Activated CD4-positive, alpha-beta T cell treated with anti-CD3 and anti-CD28 coated beads, Interleukin-2, amount 10 ng/mL, durations not matched to agents 24 days and 14 days (primary cell): ENCODE measurements at places on chromosomes 3 and 15. TPM values are rescaled to one million over a fixed set of nuclear protein-coding genes. Genes with fewer than 3 reads are reported as not detected.

RFT1 gene
- total RNA-seq, result 47.4 and 47.6 TPM in 2 replicates

GRCh38 chr3:124627501-124627908 lies 102.7 kb upstream of the UMPS start:
- no peaks in the 10 kb centered on the region for H3K36me3 ChIP-seq
- H3K27me3 ChIP-seq, result peaks cover 43% of the 10 kb centered on the region
- H3K27ac ChIP-seq, result no peak overlapping the region

DNA sequence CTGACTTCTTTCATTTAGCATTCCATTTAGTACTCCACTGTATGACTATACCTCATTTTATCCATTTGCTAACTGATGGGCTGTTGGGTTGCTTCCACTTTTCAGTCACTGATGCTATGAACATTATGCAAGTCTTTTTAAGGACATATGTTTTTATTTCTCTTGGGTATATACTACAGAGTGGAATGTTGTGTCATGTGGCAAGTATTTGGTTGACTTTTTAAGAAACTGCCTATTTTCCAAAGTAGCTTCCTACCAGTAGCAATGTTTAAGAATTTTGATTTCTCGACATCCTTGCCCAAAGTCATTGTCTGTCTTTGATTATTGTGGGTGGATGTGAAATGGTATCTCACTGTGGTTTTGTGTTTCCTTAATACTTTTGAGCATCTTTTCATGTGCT lies 110.1 kb upstream of the TPM1 start:
- DNase-seq, result no peak
- peaks cover 21% of the 10 kb centered on the region for H3K27me3 ChIP-seq
- no peak overlapping the region for H3K4me3 ChIP-seq
- no peak overlapping the region for H3K27ac ChIP-seq

- H3K36me3 ChIP-seq, result no peaks in the 10 kb centered on the region
- peaks cover 8% of the 10 kb centered on the region for H3K4me1 ChIP-seq
- DNase-seq, result no peak
- H3K27me3 ChIP-seq, result peaks cover 42% of the 10 kb centered on the region
- no peak overlapping the region for H3K4me3 ChIP-seq
Observed at GRCh38 chr3:87798567-87798947, 260.2 kb downstream of the CGGBP1 start.

DNA sequence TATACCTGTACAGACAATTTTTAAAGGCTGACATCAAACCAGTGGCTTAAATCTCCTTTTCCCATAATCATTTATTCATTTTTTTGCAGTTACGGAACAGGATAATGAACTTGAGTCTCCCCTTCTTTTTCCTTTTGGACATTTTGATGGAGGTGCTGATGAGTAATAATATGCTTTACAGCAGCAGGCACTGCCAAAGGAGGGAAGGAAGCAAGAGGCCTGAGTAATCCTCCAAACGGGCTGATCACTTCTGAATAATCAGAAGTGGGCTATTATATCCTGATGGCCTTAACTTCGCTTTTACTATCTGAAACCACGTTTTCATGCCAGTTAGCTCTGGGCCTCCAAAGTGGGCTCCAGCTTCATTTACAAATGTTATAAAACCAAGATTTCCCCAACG lies 527.2 kb downstream of the FOXP1 start:
- peaks cover 72% of the 10 kb centered on the region for H3K4me1 ChIP-seq
- no peaks in the 10 kb centered on the region for H3K27me3 ChIP-seq
- no peak for DNase-seq
- peaks cover 64% of the 10 kb centered on the region for H3K36me3 ChIP-seq
- peak overlapping the region; percentile 62 for H3K27ac ChIP-seq
- H3K4me3 ChIP-seq, result no peak overlapping the region

SUSD5 gene
- total RNA-seq, result not detected in 2 replicates

DNA sequence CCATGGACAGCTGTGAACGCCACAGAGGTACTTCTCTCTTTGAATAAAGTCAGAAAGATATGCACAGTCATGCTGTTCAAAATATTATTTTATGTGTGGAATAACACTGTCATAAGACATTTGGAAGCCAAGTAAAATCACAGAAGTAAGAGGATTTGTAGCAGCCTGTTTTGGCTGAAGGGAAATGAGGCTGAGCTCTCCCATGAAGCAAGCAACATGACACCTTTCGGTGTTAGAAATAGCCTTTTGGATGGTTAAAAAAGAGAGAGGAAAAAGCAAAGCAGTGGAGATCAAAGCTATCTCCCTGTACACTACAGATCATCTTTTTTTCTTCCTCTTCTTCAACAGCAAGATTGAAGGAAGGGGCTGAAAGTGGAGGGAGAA lies 755.3 kb downstream of the ROBO1 start:
- peaks cover 3% of the 10 kb centered on the region for H3K27me3 ChIP-seq
- no peak overlapping the region for H3K27ac ChIP-seq
- DNase-seq, result no peak
- no peaks in the 10 kb centered on the region for H3K4me1 ChIP-seq
- H3K4me3 ChIP-seq, result no peak overlapping the region

DNA sequence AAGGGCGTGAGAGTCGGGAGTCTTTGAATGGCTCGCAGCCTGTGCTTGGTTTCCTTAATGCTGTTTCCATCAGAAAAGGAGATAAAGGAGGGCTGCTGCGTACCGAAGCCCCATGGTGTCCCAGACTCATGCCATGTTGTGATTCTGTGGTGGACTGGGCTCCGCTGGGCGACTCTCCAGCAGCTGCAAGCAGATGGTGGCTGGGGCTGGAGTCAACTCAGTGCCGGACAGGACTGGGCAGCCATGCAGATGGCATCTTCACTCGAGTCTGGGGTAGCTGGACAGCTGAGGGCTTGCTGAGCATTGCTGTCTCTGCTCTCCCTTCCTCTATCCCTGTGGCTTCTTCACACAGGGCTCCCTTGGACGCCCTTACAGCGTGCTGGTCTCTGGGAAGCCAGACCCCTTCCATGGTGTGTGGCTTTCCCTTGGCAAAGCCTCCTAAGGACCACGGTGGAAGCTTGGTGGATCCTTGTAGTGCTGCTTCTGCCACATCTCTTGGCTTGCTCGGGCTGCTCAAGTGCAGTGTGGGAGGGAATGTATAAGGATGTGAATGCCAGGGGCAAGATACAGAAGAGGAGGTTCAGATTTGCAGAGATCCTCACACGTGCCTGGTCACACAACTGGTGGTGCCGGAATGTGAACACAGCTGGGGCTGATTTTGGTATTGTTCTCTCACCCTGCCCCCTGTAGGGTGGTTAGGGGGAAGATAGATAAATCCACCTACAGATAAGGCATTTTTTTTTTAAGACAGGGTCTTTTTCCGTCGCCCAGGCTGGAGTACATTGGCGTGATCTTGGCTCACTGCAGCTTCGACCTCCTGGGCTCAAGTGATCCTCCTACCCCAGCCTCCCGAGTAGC lies 9.0 kb downstream of the NIPA1 start:
- H3K27me3 ChIP-seq, result no peaks in the 10 kb centered on the region
- H3K27ac ChIP-seq, result no peak overlapping the region

QTRT2 gene
- 50.5 and 55.3 TPM in 2 replicates for total RNA-seq

DNA sequence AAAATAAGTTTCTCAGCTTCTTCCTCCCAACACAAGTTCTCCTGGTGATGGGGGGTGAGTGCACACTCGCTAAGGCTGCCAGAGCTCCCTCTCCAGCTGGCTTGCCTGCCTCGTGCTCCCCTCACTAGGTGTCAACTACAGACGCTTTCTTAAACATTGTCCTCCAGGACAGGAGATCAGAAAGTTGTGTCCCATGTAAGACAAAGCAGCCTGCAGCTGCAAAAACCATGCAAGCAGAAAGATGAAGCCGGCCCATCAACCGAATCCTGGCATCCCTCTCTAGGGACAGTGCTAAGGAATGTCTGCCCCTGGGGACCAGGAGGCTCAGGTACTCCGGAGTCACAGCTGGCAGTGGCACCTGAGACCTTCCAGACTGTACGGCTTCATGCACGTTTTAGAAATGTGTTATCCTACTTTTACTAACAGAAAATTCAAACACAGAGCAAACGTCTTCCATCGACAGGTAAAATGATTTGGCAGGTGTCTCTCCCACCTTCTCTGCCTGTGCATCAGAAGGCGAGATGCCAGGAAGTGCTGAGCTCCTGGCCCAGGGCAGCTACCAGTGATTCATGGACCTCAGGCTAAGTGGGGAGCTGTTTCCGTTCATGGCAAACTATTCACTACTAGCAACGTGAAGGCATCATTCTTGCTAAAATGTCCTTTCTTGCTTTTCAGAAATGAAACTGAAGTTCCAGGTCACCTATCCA lies 246.1 kb downstream of the ADAMTS17 start:
- H3K27me3 ChIP-seq, result no peaks in the 10 kb centered on the region
- H3K27ac ChIP-seq, result no peak overlapping the region
- no peaks in the 10 kb centered on the region for H3K4me1 ChIP-seq
- H3K4me3 ChIP-seq, result no peak overlapping the region
- no peaks in the 10 kb centered on the region for H3K36me3 ChIP-seq

GRCh38 chr3:58335652-58335947 lies 2.9 kb downstream of the PXK start:
- no peaks in the 10 kb centered on the region for H3K27me3 ChIP-seq
- DNase-seq, result no peak
- H3K27ac ChIP-seq, result peak overlapping the region; percentile 91
- peaks cover 43% of the 10 kb centered on the region for H3K4me1 ChIP-seq
- peaks cover 25% of the 10 kb centered on the region for H3K36me3 ChIP-seq
- peak overlapping the region; percentile 99 for H3K4me3 ChIP-seq

DNA sequence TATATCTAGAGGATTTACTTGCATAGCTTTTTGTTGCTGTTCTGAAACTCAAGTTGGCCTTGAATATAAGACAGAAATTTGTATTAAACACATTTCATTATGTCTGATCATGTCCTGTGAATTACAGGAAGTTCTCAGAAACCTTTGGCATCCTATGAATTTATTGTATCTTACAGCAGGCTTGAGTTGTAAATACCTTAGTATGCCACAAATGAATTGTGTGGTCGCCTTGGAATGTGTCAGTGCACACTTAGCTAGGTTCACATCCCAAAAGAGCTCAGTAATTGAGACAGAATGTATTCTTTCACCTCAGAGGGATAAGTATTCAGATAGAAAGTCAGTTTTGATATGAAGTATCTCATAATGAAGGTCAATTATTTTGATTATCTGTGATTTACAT lies 83.4 kb downstream of the NEK11 start:
- H3K4me3 ChIP-seq, result no peak overlapping the region
- no peaks in the 10 kb centered on the region for H3K4me1 ChIP-seq
- H3K27ac ChIP-seq, result no peak overlapping the region
- H3K36me3 ChIP-seq, result no peaks in the 10 kb centered on the region

DNA sequence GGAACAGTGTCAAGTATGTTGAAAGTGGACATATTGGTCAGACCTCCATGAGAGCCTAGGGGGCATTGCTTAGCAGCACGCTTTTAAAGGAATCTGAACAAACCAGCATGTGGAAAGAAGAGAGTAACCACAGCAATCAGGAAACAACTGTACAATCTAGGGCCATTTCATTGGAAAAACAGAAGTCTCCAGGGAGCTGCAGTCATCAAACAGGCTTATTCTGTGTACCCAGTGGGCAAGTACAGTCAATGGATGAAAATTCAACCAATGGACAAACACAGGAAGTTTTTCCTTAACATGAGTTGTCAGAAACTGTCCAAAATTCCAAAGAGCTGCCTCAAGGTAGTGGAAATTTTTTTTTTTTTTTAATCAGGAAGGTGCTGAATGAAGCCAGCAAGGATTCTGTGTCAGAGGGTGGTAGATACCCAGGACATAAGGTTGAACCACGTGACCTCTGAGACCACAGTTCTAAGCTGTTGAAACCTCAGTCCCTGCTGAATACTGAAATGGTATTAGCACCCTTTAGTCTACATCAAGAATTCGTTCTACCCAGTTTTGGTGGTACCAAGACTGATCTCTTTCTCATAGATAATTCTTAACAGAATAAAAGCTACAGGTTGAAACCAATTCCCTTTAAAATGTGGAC lies 4.4 kb upstream of the DLG1 start:
- DNase-seq, result no peak
- H3K4me3 ChIP-seq, result no peak overlapping the region
- no peak overlapping the region for H3K27ac ChIP-seq
- H3K36me3 ChIP-seq, result no peaks in the 10 kb centered on the region
- H3K4me1 ChIP-seq, result peaks cover 26% of the 10 kb centered on the region

CCR3 gene
- total RNA-seq, result not detected in 2 replicates

KNL1 gene
- 25.3 and 25.6 TPM in 2 replicates for total RNA-seq

- no peak overlapping the region for H3K27ac ChIP-seq
- H3K4me1 ChIP-seq, result peaks cover 39% of the 10 kb centered on the region
- H3K27me3 ChIP-seq, result peaks cover 11% of the 10 kb centered on the region
Observed at GRCh38 chr15:99454107-99454809, 111.5 kb upstream of the MEF2A start.

- no peak for DNase-seq
- no peak overlapping the region for H3K27ac ChIP-seq
- H3K4me1 ChIP-seq, result no peaks in the 10 kb centered on the region
- no peak overlapping the region for H3K4me3 ChIP-seq
Observed at GRCh38 chr3:105345156-105345555, 21.6 kb upstream of the ALCAM start.

DNA sequence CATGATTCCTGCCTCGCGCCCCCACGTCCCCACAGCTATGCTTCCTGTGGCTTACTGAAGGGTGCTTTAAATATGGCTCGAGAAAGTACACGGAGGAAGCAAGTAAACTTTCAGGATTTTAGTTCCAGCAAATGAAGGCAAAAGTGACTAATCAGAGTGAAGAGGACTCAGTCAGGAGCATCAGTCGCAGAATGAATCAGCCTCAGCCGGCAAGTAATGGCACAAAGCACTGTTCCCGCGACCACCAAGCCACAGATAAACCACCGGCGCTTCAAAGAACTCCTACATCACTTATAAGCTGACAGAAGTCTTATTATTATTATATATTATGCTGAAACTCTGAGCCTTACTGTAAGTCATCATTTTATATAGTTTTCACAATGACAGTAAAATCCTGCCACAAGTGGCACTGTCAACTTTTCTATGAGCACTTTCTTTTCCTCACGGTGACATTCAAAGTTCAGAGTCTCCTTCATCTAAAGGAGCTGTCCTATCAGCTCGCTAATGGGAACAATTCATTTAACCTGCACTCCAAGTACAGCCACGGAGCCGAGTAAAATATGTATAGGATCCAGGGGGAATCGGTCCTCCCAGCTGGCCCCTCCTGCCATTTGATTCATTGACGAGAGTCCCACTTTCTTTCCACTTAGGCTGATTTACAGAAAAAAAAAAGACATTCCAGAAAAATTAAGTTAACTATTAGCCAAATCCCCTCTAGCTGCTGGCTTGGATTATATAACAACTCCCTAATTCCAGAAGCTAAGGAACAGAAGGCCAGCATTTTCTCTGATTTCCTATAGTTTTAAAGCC lies 217.0 kb upstream of the ICE2 start:
- peak overlapping the region; percentile 66 for H3K4me3 ChIP-seq
- no peaks in the 10 kb centered on the region for H3K27me3 ChIP-seq
- no peaks in the 10 kb centered on the region for H3K36me3 ChIP-seq
- peak; percentile 81 for DNase-seq
- H3K27ac ChIP-seq, result peak overlapping the region; percentile 79

DNA sequence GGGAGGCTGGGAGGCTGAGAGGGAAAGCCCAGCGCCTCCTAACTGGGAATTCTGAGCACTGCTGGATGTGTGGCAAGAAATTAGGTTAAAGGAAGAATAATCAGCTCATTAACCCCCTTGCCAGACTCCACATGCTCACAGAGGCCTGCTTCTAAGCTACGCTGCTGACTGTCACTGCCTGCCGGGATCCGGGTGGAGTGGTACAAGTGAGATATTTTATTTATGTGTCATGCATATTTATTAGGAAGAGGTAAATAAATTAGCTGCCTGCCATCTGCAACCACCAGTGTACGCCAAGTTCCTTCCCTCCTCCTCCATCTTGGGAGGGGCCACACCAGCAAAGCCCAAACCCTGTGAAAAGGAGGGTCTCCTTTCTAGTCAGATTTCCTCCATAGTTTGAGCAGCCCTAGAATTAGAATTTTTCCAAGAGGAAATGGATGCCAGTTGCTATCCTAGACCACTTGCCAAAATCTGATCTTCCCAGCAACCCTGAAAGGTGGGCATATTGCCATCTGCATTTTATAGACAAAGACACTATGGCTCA lies 43.5 kb upstream of the GRIP2 start:
- no peaks in the 10 kb centered on the region for H3K4me1 ChIP-seq
- H3K36me3 ChIP-seq, result no peaks in the 10 kb centered on the region
